Sciatic nerve (tissue), 2 donors: ENCODE measurements at places on chromosomes 12 and 14. TPM values are rescaled to one million over a fixed set of nuclear protein-coding genes. Genes with fewer than 3 reads are reported as not detected.
A peak's percentile ranks its signal among the peaks of the same experiment; 100 is the strongest.

- no peak for DNase-seq
Measured at GRCh38 chr12:92085040-92085735, 60.5 kb downstream of the BTG1 start.

- DNase-seq: no peak
Measured at GRCh38 chr12:69570545-69571399, 14.5 kb upstream of the CCT2 start.

DNA sequence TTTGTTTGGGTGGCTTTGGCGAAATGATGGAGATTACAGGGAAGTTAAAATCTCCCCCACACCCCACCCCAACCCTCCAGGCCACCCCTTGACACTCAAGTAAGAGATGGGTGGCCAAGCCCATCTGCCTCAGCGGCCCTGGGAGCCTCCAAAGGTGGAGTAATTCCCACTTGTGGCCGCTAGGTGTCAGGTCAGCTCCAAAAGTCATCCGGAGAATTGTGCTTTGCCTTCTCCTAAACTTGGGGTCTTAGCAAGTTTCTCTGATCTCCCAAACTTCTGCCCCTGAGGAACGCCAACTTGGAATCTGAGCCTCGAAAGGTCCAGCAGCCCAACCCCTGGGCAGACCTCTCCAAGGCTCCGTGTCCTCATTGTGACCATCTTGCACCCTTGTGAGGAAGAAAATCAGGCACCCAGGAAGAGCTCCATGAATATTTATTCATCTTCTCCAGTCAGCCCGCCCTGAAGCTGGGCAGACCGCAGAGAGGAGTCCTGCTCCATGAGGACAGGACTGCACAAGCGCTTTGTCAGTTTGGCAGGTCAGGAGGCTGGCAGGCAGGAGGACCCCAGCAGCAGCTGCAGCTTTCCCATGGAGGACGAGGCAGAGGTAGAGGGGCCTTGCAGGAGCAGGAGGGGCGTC lies 46.7 kb downstream of the LRRC74A start:
- DNase-seq: peak; percentile 80

GRCh38 chr14:65469903-65470302 lies 57.4 kb downstream of the FUT8 start:
- no peak for DNase-seq

- DNase-seq: no peak
Measured at GRCh38 chr14:92397953-92398564, 75.1 kb downstream of the SLC24A4 start.

- DNase-seq: no peak
Measured at GRCh38 chr12:120925740-120926563, 21.8 kb upstream of the SPPL3 start.

DNA sequence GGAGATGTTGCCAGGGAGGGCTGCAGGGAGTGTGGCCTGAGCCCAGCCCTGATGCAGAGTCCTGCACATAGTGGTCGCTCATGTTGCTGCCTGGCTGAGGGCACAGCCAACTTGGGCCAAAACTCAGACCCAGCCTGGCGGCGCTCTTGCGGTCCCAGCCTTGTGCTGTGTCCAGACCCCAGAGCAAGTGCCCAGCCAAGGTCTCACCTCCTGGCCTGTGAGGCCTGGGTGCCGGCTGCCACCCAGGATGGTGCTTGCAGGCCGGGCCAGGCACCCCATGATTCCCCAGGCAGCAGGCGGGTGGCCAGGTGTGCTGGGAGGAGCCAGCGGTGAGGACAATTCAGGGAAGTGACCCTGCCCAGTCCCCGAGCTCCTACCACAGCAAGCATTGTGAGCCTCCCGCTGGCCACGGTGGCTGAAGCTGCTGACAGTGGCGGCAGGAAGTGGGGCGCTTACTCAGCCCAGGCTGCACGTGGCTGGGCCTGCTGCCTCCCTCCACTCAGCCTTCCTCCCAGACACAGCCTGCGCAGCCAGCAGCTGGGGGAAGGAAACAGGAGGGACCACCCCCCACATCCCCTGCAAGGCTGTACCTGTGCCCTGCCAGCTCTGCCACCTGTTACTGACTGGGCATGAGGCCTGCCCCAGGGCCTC lies 17.7 kb upstream of the PGF start:
- DNase-seq: no peak

GRCh38 chr14:61640158-61641136 lies 54.9 kb upstream of the HIF1A start:
- no peak for DNase-seq

GRCh38 chr12:68924546-68924945 lies 8.4 kb downstream of the CPM start:
- DNase-seq: no peak

MAPK1IP1L gene
- total RNA-seq: 91.1 TPM

SRRM4 gene
- total RNA-seq: 0.04 TPM

ANO4 gene
- 1.7 TPM for total RNA-seq
